LHCN-M2 (cell line): ENCODE measurements at places on chromosomes 3 and 15.
A peak's percentile ranks its signal among the peaks of the same experiment; 100 is the strongest.

DNA sequence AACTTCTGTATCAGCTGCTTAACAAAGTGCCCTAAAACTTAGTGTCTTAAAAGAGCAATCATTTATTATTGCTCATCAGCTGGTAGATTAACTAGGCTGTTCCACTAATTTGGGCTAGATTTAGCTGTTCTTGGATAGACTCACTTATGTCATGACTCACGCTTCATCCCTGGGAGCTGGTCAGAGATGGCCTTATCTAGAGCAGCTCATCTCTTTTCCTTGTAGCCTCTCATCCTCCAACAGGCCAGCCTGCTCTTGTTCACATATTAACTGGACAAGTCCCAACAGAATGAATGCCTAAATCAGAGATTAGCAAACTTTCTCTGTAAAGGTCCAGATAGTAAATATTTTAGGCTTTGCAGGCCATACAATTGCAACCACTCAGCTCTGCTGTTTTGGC, 66.9 kb upstream of the PLAAT1 start:
- DNase-seq: peak; percentile 1

- no peak for DNase-seq
Observed at GRCh38 chr3:33799202-33799551, 747 bp downstream of the PDCD6IP start.

DNA sequence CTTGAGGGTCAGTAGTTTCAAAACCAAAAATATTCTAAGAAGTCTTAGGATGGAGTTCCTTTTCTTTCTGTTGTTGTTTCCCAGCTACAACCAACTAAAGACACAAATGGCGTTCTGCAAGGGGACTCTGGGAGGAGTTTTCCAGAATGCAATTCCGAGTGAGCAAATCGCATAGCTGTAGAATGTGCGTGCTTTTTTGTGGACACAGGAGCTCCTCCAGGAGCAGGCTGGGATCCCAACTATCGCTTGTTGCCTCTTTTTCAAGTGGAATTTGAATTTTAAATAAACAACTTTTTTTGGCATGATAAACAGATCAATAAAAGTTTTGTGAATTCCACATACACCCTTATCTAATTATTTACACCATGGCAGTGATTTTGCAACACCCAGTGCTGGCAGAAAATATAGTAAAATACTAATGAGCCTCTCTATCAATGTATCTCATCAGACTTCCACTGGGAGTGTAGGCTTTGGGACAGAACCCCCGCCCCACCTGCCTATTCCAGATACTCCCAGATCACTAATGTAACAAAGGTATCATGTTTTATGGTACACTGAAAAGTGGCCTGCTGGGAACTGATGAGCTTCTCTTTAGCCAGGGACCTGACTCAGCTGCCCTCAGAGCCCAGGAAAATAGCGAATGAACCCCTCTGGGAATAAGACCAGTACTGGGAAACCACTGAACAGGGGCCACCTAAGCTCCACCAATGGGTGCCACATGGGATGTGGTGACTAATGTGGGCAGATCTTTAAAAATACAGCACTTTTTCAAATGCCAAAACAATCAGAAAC, 66.4 kb downstream of the LMCD1 start:
- DNase-seq: peak; percentile 61

DNA sequence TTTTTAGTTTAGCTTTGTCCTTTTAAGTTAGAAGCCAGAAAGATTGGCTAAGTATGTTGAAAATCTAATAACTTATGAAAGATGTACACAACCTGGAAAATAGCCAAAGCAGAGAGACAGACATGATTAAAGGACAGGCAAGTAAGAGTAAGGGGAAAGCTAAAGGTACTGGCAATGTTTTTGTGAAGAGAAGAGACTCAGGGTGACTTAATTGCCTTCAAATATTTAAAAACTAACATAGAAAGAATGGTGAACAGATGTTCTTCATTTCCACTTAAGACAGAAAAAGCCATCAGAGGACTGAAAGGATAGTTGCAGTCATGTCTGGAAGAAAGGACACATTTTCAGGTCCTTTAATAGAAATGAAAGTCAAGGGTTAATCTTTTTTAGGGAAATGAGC, 68.8 kb downstream of the ZNF385D start:
- DNase-seq: peak; percentile 10

- no peak for DNase-seq
Observed at GRCh38 chr15:59166166-59166565, 40.5 kb upstream of the LDHAL6B start.

- no peak for DNase-seq
Observed at GRCh38 chr3:18681818-18682345, 256.7 kb upstream of the SATB1 start.

DNA sequence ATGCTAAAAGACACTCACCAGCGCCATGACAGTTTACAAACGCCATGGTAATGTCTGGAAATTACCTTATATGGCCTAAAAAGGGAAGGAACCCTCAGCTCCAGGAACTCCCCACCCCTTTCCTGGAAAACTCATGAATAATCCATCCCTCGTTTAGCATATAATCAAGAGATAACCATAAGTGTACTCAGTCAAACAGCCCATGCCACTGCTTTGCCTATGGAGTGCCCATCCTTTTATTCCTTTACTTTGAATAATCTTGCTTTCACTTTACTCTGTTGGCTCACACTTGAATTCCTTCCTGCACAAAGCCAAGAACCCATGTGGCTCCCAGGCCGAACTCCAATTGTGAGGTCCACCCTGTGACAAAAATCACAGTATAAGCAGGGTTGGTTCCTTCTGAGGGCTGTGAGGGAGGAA, 19.1 kb upstream of the FSTL1 start:
- DNase-seq: no peak

DNA sequence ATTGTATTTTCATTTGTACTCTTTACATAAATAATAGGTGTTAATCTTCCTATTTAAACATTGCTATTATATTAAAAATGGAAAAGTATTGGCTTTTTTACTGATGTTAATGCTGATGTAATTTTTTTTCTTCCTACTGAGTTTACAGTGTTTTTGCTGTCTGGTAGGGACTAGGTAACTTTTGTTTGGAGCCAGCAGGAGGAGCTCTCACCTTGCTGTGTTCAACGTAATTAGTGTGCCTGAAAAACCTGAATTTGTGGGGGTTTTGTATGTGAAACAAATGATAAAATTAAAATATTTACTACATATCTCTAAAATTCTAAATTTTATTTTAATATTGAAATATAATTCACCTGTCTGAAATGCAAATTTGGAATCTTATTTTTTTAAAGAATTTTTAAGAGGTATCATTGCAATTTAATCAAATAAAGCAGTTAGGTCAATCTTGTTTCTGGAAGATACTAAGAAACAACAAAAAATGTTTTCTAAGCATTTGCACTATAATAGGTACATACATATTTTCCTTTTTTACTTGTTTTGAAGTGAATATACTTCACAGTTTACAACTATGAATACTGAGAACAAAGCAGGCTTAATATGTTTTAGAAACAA, 48.8 kb downstream of the EPHA6 start:
- DNase-seq: peak; percentile 0

DNA sequence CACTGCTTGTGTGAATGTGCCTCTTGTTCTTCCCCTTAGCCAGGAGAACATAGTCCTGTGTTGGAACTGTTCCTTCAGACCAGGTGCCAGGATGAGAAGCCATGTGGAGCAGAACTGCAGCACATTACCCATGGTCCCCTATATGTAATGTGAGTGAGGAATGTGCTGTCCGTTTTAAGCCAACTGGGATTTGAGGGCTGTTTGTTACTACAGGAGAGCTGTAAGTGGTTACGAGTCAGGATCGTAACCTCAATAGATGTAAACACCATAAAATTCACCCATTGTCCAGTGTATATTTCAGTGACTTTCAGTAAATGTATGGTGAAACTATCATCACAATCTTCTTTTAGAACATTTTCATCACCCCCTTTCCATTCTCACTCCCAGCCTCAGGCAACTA, 10.1 kb upstream of the SCAP start:
- DNase-seq: peak; percentile 51

GRCh38 chr3:39272191-39272590, 7.6 kb downstream of the CX3CR1 start:
- no peak for DNase-seq

GRCh38 chr3:4826237-4827100, 152.8 kb upstream of the BHLHE40 start:
- DNase-seq: peak; percentile 87

- DNase-seq: no peak
Observed at GRCh38 chr15:68672781-68673205, 94.0 kb downstream of the CORO2B start.
